ENCODE measurements at places on chromosomes 2 and 18.
A peak's percentile ranks its signal among the peaks of the same experiment; 100 is the strongest.

DNA sequence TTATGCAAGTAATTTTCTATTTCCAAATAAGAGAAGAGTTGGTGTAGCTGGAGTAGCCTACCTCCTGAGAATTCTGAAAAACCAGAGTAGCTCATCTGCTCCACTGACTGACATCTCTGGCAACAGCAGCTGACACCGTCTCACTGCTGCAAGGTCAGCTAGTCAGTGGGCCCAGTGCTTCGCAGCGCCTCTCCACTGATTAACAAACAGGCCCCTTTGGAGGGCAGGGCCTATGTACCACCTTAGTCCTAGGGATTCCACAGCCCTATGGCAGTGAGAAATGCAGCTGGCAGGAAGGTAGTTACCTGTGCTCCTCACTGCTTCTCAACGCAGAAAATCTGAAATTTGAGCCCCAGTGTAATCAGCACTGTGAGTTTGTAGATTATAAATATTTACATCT, 97.5 kb downstream of the DLGAP1 start:
- DNase-seq, result no peak

DNA sequence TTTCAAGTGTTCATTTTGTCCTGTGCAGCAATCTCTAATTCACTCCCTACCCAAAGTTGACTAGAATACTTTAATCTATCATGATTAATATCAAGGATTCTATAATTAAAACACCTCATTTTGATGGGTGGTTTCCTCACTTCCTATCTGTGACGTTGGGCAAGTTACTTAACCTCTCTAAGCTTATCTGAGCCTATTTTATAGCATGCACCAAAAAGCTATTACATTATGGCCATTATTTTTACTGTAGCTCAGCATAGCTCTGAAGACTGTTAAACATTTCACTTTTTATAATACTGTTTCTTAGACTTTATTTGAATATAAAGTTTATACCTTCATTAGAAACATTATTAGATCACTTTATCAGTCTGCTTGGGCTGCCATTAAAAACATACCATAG, 579.6 kb upstream of the NXPH2 start:
- no peak for DNase-seq

GRCh38 chr2:85605406-85606115, 3.1 kb upstream of the TMEM150A start:
- peak; percentile 94 for DNase-seq

- no peak for DNase-seq
Measured at GRCh38 chr2:69577467-69578197, 65.9 kb downstream of the AAK1 start.

DNA sequence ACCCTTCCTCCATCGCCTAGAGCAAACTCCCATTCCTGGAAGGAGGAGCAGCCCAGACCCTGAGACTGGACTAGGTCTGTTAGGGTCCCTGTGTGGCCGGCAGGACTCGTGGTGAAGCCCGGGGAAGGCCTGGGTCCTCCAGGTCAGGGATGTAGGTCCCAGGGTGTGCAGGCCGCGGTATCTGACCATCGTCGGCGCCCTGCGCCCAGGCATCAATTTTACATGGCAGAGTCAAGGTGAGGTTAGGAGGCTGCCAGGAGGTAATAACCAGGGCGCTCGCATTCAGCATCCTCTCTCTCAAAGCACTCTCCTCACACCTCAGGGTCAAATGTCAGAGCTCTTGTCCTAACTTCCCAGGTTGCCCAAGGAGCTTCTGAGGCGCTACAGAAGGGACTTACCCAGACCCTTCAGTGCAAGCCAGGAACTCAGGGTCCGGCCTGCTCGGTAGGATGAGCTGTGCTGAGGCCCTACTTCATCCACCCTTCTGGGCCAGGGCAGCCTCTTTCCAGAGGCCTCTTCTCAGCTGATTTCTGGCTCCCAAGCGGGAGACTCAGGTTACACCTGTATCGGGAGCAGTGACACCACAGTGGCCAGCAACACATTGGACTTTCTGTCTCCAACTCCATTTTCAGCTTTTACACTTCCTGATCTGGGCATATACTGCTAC, 628 bp downstream of the SH2D6 start:
- DNase-seq, result no peak

- DNase-seq, result no peak
Measured at GRCh38 chr2:239773228-239774141, 251.7 kb downstream of the NDUFA10 start.

GRCh38 chr2:43472527-43473194, 123.2 kb downstream of the THADA start:
- DNase-seq, result peak; percentile 61

DNA sequence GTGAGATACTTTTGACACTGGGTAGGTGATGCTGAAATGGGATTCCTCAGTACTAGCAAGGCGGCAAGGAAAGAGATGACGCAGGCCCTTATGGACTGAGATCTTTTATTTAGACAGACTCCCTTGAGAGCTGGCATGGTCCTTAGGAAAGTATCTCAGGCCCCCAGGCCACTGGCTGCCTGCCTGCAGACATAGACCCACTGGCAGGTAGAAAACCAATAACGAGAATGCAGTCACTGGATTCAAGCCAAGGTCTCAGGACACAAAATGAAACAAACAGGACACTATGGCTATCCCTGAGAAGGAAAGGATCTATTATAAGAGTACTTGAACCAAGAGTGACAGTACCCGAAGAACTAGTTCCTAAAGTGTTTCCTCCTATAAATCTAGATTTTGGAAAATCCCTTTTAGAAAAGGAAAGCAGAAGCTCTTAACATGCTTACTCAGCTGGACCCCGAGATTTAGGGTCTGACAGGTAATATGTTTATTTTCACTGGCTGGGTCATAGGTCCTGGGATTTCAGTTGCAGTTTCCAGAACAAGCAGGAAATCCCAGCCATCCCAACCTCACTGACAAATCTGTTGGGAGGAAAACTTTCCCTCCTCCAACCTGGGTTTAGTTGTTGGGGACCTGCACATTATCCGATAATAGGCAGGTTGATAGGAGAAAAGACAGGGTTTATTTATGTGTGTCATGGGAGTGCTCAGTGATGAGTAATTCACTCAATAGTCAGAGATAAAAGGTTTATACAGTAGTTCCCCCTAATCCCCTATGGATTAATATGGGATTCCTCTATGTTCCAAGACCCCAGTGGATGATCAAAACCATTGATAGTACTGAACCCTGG, 44.5 kb downstream of the COMMD1 start:
- DNase-seq, result peak; percentile 8

DNA sequence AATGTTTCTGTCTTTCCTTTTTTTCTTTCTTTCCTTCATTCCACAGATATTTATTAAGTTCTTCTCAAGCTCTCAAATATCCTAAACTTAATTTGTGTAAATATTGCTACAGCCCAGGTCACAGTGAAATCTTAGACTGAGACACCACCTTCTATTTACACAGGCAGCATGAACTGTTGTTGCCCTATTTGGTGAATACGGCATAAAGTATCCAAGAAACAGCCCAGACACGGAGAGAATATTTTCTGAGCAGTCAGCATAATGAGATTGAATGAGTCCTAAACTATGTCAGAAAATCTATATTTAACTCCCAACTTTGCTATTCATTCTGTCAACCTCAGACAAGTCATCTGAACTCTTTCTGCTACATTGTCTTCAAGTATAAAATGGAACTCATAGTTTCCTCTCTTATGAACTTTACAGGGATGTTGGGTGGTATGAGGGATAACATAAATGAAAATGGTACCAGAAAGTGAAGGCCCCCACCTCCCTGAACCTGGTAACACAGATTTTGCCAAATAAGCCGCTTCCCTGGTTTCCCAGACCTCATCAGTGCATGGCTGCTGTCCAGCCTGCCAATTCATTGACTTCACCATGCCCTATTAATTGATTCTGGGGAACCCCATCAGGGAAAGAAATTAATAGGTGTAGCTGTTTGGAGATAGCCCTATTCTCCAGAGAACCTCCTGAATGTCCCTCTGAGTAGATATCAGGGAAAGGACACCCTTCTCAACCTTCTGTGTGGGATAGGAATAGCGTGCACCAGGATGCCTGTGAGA, 235.9 kb downstream of the SETBP1 start:
- no peak for DNase-seq

DNA sequence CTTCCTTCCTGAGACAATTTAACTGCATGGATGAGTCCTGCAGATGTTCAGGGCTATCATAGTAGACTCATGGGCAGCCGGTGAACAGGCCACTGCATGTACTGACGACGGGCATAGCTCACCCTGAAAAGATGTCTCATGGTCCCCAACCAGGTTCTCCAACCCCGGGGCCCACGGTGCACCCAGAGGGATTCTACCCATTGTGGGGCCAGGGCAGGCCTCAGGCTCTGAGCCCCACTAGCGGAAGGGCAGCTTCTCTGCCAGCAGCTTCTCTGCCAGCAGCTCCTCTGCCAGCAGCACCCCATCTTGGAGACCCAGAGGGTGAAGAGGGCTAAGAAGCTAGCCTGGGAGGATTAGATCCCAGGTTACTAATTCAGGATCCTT, 3.2 kb upstream of the CNNM4 start:
- no peak for DNase-seq

All from IMR-90 (cell line).